ENCODE measurements at places on chromosomes 1 and 21.

- peak; percentile 4 for DNase-seq
Observed at GRCh38 chr1:10338047-10338446, 60.8 kb upstream of the PGD start.

DNA sequence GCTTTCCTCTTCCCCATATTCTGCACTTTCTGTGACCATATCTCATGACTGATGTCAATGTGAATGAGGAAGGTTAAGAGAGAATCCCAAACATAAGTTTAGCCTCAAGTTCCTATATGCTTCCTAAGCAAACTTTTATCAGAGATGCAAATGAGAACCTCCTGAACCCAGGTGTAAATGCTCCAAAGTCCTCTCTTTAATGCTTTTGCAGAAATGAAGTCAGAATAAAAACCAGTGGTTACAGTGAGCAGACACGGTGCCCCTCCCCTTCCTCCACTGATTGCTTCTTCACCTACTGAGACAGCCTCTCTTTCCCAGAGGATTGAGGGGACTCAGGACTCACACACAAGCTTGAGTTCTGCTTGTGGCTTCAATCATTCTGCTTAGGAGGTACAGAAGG lies 11.6 kb upstream of the PIGC start:
- DNase-seq, result no peak

DNA sequence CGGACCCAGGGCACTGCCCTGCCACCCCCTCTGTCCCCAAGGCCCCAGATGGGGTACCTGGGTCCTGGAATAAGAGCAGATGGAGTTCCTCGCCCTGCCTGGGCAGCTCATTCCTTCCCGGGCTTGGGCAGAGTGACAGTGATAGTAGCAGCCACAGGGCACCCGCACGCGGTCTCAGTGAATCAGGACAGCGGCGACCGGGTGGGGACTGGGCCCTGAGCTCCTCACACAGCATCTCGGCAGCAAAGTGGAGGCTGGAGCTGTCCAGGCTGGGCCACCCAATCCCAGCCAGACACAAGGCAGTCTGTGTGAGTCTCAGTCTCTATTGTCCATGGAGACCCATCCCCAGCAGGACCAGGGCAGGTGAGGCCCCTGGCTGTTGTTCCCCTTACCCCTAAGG lies 37.4 kb upstream of the CCDC27 start:
- no peak for DNase-seq

GRCh38 chr1:51564124-51564523 lies 45.1 kb upstream of the EPS15 start:
- no peak for DNase-seq

DNA sequence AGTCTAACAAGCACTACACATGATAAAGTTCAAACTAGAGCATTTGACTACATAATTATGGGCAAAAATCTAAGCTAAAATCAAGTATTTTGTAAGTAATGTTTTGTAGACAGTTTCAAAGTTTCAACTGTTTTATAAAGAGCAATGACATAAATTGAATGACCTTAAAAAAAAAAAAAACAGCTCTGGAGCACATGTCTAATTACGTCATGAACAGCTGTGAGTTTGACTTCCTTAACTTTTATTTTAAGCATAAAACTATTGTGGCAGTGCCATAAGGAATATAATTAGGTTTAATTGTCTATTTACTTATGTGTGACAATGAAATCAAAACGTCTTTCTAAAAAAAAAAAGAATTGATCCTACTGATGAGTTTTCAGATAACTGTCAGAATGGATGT lies 272.5 kb upstream of the LRRC7 start:
- DNase-seq, result no peak

- DNase-seq, result no peak
Observed at GRCh38 chr1:38153066-38153777, 106.6 kb upstream of the POU3F1 start.

- DNase-seq, result no peak
Observed at GRCh38 chr1:55311057-55311641, 96.0 kb upstream of the USP24 start.

DNA sequence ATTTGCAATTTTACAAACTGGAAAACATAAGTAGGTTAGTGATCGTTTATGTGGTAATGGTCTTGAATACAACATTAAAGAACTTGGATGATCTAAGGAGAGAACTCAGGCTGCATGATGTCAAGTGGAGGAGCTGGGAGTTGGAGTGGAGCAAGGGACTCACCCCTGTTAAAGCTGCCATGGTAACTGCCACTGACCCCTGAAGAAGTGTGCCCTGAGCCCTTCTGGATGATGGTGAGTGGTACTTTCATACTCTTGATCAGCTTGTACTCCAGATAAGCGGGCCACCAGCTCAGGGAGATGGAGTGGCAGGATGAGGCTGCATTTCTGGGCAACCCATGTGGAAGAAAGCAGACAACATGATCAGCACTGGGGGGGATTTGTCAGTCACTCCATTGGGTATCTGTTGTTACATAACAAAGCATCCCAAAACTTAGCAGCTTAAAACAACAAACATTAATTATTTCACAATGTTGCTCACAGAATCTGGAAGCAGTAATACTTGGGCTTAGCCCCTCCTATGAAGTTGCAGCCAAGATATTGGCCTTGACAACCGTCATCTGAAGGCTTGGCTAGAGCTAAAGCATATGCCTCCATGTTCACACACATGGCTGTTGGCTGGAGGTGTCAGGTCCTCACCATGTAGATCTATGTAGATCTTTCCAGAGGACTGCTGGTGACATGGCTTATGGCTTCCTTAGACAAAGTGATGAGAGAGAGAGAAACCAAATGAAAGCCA lies 213.8 kb downstream of the DUSP10 start:
- DNase-seq, result no peak

DNA sequence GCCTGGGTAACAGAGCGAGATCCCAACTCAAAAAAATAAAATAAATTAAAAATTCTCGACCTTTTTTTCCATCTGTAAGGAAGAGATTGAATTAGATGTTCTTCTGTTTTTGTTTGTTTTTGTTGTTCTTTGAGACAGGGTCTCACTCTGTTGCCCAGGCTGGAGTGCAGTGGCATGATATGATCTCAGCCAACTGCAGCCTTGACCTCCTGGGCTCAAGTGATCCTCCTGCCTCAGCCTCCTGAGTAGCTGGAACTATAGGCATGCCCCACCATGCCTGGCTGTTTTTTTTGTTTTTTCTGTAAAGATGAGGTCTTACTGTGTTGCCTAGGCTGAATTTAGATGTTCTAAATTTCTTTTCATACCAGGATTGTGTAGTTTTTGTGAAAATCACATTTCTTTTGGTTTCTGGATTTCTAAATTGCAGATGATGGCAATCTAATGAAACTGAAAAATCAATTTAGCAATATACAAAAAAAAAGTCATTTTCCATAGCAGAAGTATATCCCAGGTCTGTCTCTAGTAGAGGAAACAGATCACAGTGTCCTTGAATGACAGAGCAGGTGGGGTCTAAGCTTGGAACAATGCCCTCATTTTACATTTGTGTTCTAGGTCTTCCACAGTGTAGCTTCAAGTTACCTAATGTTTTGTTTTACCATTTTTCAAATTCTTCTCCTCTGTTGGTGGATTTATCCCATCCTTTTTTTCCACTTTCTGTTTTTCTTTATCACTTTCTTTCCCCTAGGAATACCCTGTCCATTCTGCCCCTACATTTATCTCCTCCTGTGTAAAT lies 20.3 kb downstream of the ZYG11A start:
- DNase-seq, result no peak

- peak; percentile 64 for DNase-seq
Observed at GRCh38 chr1:185170291-185170848, 13.4 kb downstream of the SWT1 start.

DNA sequence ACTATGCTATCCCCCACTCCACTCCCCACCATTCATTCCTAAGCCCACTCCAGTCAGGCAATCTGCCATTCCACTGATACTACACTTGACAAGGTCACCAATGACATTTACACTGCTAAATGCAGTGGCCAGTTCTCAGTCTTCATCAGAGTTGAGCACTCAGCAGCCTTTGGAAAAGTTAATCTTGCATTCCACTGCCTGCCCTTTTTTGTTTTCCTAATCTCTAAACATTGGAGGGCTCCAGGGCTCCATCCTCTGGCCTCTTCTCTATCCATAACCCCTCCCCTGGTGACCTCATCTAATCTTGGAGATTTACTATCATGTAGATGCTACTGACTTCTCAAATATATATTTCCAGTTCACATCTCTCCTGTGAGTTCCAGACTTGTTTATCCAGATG lies 70.9 kb upstream of the S1PR1 start:
- DNase-seq, result no peak

GRCh38 chr1:224894915-224895314 lies 34.6 kb upstream of the DNAH14 start:
- DNase-seq, result no peak

DNA sequence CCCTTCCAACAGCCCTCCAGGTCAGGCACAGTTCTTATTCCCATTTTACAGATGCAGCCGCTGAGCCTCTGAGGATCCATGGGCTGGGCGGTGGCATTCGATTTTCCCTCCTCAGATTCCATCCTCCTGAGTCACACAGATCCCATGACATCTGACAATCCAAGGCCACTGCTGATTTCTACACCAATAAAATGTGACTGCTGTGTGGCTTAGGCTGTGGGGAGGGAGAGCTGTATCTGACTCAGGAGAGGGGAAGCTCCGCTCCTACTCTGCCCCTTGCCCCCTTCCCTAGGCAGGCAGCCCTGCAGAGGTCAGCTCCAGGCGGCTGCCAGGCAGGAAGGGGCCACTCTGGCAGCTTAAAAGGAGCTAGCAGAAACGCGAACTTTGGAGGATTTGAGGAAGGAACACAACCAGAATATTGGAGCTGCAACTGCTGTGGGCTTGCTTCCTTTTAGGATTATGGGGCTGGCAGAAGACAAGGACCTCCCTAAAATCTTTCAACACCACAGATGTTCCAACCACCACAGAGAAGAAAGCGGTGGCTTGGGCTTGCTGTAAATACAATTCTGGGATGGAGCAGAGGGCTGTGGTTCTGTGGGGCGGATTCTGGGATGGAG lies 50.0 kb downstream of the MRPL37 start:
- DNase-seq, result no peak

DNA sequence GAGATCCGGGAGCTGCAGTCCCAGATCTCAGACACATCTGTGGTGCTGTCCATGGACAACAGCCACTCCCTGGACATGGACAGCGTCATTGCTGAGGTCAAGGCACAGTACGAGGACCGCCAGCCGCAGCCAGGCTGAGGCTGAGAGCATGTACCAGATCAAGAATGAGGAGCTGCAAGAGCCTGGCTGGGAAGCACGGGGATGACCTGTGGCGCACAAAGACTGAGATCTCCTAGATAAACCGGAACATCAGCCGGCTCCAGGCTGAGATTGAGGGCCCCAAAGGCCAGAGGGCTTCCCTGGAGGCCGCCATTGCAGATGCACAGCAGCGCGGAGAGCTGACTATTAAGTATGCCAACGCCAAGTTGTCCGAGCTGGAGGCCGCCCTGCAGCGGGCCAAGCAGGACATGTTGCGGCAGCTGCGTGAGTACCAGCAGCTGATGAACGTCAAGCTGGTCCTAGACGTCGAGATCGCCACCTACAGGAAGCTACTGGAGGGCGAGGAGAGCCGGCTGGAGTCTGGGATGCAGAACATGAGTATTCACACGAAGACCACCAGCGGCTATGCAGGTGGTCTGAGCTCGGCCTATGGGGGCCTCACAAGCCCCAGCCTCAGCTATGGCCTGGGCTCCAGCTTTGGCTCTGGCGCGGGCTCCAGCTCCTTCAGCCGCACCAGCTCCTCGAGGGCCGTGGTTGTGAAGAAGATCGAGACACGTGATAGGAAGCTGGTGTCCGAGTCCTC lies 25.5 kb downstream of the ETV3L start:
- peak; percentile 19 for DNase-seq

- DNase-seq, result no peak
Observed at GRCh38 chr1:116411784-116412479, 38.9 kb downstream of the ATP1A1 start.

- DNase-seq, result no peak
Observed at GRCh38 chr1:34844252-34844634, 15.3 kb downstream of the SMIM12 start.

GRCh38 chr21:45512626-45513002 lies 29.6 kb downstream of the SLC19A1 start:
- no peak for DNase-seq

DNA sequence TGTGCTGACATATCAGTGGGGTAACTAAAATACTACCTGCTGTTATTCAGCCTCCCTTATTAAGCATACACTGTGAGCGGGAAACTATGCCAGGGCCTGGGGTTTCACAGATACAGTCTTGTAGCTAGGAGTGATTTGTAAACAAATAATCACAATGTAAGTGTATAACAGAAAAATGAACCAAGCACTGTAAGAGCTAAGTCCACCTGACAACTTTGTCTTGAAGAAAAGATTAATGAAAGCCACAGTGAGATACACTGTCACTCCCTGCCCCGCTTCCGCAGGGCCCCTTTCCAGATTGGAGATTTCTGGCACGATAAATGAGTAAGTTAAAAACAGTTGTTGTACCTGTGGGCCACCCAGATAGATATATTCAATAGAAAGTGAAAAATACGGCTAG lies 4.8 kb downstream of the RCAN3 start:
- DNase-seq, result peak; percentile 61

Data from naive thymus-derived CD8-positive, alpha-beta T cell (primary cell).